ENCODE measurements at places on chromosomes 5 and 9.

DNA sequence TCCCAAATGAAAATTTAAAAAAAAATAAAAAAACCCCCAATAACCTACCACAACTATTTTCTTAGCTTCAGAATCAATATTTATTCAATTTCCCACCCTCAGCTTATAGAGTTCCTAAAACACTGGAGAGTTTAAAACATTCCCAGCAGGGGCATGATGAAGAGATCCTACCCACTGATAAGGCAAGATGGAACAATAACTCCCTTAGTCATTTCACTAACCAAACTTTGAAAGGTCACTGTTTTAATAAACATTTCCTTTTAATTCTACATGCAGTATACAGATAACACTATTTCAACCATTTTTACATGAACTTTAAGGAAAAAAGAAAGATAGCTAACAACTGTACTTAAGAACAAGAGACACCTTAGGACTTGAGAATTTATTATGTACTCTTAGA is 34.9 kb upstream of the ACOT12 start:
- no peak for DNase-seq

GRCh38 chr5:61811052-61811451 is 479.0 kb downstream of the ZSWIM6 start:
- DNase-seq = no peak

- no peak for DNase-seq
These were observed 55.9 kb downstream of the DAP start for GRCh38 chr5:10704949-10705621.

- no peak for DNase-seq
These were observed 38.7 kb upstream of the UBTD2 start for GRCh38 chr5:172322028-172322965.

DNA sequence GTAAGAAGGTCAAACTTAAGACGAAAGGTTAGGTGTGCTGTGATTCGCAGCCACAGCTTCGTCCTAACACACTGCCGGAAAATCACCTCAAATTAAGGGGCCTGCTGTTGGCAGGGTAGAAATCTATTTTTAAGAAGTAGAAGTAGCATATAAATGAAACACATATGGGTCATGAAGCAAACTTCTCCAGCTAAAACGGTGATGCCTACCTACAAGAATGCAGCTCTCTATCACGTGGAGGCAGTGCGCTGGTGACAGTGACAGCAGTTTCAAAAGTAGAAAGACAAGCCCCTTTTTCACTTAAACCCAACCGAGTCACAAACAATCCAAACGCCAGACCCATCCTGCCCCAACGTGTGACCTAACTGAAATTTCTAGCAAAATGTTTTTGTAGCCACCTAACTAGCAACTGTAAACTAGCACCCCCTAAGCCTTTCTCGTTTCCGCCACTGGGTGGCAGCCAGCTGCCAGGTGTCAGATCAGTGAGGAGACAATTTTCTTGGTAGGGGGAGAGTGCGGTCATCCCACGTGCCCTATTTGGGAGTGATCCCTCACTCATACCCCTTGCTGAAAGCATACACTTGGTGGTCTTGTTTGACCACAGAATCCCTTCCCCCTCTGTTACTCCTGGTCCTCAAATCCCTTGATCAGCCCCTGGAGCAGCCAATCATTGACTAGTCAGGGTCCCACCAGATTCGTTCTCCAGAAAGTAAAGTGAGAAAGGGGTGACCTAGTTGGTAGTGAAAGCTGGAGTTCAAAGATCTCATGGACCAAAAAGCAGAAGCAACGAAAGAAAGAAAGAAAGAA is 71.8 kb upstream of the MAMDC2 start:
- DNase-seq = peak; percentile 65

DNA sequence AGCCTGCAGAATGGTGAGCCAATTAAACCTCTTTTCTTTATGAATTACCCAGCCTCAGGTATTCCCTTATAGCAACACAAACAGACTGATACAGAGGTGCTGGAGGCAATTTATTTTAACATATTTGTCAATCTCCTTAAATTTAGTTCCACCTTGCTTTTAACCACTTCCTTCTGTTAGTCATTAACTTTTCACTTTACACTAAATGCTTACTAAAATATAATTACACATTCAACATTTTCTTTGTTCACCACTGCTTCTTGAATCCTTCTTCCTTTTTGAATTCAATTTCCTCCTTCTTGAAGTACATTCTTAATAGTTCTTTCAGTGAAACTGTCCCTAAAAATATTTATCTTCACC is 39.4 kb downstream of the LYRM7 start:
- DNase-seq = no peak

DNA sequence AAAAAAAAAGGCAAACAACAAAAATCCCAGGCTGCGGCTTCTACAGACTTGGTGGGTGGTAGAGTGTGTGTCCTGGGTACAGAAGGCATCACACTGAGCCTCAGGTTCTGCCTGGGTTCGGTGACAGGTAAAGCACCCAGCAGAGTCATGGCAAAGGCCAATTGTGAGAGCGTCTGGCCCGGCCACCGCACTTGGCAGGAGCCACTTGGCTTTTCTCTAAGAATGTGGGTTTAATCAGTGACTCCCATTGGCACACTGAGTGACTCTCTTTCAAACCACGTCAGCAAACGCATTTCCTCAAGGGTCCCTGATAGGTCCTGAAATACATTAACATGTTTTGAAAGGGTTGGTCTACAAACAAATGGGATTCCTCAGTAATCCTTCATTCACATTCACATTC is 17.0 kb downstream of the COL23A1 start:
- DNase-seq = no peak

DNA sequence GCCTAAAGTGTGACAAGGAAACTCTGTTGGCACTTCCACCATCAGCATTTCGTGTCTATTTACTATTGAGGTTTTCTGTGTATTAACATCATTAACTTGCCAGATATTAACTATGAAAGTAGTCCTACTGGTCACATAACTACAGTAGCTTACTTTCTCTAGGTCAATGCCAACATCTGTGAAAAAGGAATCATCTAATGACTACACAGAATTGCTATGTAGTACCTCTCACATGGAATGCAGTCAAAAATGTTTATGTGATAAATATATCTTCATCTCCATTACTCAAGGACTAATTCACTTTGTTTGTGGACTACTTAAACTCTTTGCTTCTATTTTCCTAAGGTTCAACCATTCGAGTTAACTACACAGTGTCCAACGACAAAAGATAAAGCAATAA is 2.1 kb downstream of the SCAI start:
- DNase-seq = no peak

DNA sequence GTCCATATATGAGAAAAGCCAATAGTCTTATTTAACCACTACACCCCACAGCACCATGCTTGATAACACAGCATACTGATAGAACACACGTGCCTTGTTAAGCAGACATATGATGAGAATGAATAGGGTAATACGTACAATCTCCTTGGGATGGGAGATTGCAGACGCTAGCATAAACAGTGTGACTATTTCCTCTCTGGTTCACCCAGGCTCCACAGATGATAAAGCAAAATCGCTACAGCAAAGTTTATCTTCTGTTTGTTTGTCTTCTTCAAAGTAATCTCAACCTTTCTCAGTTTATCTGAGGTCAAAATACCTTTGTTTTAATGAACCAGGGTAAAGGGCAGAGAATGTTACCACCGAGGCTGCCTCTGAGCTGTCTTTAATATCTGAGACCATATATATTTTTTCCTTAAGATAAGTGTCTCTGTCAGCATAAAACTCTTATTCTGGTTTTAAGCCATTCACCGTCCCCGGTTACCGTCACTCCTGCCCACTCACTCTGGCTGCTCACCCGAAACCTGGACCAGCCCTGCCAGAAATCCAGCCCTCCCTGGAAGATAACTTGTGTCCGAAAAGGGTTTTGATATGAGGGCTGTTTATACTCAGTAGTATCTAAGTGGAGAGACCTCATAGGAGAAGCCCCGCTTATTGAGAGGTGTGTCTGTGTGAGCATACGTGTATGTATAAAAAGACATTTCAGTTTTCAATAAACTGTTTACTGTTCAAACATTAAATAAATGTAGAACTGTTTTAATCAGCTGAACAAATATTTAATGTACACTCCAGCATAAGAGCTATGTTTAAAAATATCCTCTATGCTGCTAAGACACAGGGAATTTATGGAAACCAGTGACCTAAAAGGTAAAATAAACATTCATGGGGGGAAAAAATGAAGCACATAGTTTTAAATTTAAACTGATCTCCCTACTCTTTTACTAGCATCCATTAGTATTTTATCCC is 465.4 kb downstream of the RASEF start:
- no peak for DNase-seq

DNA sequence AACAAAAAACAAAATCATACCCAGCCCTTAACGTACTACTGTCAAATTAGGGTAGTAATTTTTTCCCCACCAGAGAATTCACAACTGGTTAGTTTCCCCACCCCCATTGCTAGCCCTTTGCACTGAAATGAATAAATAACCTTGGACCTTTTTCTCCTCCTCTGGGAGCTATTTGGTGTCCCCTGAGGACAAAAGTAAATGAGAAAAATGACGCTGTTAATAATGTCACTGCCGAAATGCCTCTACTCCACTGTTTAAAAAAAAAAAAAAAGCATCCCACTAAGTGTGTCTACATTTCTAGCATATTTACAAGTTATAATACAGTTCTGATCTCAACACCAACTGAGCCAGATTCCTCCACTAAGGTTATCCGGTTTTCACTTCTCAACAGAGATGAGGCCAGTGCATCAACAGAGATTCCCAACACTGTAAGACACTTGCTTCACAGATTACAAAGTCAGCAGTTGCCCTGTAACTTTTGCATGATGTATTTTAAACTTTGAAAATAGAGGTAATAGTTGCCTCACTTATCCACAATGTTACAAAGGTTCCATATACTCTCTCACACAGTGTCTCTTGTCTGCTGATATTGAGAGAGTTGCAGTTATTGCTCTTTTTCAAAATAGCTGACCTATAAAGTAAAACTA is 5.1 kb upstream of the NFIB start:
- no peak for DNase-seq

All from adrenal gland (tissue), 19 donors.